ENCODE measurements at places on chromosomes 16 and 17.

GRCh38 chr17:57375040-57375769 lies 118.9 kb downstream of the MSI2 start:
- DNase-seq: no peak

DNA sequence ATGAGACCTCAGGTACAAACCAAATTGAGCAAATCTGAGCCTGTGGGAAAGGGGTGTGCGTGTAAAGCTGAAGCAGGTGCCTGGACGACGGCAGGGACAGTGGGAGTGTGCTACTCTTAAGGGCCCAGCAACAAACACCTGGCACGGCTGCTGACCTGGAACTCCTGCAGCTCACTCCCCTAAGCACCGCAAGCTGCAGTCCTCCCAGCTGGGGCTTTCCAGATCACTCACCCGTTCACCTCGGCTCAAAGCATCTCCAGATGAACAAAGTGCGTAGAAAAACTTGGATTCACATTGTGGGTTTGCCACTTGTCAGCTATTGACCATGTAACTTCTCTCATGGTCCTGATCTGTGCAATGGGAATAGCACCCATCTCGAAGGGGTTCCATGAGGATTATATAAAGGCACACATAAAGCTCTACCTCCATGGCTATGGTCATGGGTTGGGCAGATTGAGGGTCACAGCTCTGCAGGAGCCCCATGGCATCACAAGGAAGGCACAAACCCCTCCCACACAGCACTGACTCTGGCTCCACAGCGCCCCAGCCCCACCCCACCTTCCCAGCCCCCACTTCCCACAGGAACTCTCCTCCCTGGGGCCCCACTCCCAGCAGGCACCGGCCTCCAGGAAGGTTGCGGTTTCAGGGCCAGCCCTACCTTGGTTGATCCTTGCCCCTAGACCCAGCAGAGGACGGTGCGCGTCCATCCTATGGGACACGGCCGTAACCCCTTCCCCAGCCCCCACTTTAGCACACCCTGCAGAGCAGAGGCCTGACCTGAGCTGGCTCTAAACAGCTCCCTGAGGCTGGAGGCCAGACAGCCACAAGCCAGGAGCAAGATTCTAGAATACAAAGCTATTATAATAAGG lies 21.9 kb downstream of the ST3GAL2 start:
- no peak for DNase-seq

DNA sequence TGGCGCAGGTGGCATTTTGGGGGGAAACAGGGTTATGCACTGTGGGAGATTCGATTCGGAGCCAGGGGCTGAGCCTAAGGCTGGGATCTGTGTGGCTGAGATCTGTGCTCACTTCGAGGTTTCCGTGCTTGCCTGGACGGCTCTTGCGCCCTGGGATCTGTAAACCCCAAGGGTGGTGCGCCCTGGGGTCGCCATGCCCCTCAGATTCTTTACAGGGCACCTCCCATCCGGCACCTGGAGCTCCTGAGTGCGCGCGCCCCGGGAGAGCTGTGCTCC lies 377 bp downstream of the SLC13A5 start:
- no peak for DNase-seq

DNA sequence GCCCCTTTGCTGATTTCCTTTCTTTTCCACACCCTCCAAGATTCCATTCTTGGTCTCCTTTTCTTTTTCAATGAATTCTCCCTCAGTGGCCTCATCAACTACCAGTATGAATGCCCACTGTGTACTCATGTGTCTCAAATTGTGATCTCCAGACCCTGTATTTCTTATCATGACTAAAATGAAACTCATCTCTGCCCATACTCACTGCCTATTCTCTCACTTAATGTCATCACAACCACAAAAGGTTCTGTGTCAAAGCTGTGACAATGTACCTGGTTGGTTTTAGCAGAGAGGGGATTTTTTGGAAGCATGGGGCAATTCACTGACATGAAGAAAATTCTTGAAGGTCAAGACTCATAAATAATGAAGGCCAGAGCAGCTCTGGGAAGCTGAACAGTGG lies 11.5 kb upstream of the TBX4 start:
- no peak for DNase-seq

GRCh38 chr16:17538927-17539326 lies 68.2 kb upstream of the XYLT1 start:
- DNase-seq: no peak

- DNase-seq: peak; percentile 50
These were observed 73.7 kb downstream of the IRX3 start for GRCh38 chr16:54212893-54213292.

Measured in LHCN-M2 (cell line).